HCEC 1CT (cell line): ENCODE measurements at places on chromosomes 6 and 20.

GRCh38 chr20:59010995-59011873 is 4.2 kb upstream of the CTSZ start:
- DNase-seq, result peak; percentile 68

DNA sequence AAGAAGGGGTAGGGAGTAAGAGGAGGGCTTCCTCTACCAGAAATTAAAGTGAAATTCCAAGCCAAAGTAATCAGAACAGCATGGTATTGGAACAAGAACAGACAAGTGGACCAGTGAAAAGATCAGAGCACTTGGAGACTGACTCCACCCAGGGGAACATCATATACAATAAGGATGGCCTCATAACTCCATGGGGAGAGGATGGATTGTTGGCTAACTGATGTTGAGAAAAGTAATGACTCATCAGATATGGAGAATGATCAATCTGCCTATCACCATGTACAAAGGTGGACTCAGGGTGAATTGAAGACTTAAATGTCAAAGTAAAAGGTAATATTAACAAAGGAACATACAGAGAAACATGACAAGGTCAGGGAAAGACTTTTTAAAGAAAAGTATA is 12.8 kb downstream of the SLC22A3 start:
- DNase-seq, result no peak

- peak; percentile 75 for DNase-seq
Observed at GRCh38 chr20:35329435-35330139, 37.4 kb upstream of the FAM83C start.

DNA sequence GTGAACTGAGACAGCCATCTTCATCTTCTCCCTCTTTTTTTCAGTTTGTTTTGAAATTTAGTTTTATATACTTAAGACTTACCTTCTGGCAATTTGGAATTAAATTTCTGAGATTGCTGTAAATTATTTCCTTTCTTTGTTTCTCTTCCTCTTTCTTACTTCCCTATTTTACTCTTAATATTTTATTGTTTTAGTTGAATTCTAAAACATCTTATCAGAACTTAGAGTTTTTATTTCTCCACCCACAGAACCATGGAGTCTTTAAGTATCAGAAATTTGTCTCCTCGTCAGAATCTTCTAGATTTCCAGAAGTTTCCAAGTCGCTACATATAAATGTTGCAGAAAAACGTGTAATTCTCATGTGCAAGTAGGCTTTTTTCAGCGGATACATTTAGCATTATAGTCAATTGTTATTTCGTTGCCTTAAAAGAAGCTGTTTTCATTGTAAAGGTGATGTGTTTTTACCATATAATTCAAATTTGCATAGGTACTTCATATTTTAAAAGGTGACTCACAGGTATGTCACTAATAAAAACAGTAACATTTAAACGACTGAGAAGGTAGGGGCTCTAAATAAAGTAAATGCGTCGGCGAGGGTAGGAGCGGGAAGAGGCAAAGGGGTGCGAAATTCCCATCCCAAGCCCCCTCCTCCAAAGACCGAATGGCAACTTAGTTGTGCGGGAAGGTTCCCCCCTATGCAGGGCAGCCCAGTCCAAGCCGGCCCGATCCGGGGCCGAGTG is 866 bp upstream of the MYO6 start:
- no peak for DNase-seq

GRCh38 chr20:57450931-57451330 is 59.7 kb downstream of the RBM38 start:
- DNase-seq, result no peak

DNA sequence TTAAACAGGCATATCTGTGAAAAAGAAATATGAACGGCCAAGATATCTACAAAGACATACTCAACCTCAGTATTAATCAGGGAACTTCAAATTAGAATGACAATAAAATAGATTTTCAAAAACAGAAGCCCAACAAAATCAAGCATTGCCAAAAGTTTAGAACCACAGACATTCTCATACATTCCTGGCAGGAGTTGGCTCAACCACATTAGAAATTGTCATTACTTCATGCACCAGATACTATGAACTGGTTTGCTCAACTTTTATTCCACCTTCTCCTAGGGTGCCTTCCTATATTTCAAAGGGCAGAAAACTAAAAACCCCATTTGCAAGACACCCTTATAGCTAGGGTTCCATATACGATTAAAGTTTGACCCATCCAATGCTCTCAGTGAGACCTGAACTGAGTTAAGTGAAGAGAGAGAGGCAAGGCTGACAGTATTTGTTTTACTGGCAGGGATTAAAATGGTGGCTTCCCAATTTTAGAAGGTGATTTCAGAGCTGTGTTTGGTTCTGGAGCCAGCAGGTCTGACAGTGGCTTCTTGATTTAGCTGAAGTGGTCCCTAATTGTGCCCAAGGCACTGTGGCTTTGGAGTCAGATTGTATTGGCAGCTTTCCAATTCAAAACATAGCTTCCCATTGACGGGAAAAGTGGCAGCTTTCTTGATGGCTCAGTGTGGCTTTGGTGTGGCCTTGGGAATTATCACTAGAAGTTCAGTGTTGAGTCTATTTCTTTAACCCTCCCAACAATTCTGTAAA is 77.1 kb upstream of the CDYL start:
- no peak for DNase-seq

DNA sequence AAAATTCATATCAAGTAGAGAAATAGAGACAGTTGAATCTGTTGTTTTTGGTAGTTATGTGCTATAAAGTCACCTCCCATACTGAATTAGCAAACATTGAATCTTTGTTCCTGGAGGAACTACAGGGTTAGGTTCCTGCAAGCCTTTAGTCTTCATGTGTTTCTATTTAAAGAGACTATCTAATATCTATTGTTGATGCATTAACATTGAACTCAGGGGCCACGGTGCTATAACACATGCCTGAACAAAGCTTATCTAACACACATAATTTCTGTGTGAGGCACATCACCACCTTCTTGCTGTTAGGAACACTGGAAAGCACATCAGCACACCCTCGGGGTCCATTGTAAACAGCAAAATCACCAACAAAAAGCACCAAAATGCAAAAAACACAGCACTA is 21.2 kb downstream of the ARFGEF2 start:
- no peak for DNase-seq

DNA sequence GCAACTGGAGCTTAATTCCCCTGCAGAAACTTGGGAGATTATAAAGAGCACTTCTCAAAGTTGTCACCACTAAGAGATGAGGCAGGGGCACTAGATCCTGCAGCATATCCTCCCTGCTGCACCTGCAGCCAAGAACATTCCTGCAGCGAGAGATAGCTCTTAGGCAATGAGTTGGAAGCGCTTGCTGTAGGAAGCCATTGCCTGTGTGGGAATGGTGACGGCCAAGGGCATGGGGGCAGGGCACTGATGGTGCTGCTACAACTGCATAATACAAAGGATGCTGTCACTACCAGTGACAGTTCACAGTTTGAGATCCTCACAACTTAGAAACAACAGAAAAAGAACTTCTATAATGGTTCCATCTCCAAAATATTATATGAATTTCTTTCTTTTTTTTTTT is 89.9 kb downstream of the CDS2 start:
- DNase-seq, result no peak

DNA sequence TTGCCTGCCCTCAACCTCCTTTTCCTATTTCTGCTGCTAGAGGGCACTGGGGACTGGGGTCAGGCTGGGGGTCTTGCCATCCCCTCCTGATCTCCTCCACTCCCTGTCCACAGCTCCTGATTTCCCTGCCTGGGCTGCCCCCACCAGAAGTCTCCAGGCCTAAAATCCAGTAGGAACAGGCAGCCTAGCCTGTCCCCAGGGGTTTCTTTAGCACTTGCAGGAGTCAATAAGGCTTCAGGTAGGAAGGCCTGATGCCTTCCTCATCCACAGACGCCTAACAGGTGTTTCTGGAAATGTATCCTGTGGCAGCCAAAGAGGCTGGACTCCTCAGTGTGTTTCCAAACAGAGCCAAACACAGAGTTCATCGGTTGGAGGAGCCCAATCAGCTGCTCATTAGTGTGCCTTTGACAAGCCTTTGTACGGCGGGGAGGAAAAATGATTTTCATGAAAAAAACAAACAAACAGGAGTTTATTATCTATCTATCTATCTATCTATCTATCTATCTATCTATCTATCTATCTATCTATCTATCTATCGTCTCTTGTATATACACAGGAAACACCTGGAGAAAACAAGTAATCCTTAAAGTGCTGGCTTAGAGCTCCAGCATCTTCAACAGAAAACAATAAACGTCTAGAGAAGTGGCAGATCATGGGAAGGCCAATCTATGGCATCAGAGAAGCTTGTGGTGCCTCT is 3.7 kb upstream of the RAET1E start:
- no peak for DNase-seq

DNA sequence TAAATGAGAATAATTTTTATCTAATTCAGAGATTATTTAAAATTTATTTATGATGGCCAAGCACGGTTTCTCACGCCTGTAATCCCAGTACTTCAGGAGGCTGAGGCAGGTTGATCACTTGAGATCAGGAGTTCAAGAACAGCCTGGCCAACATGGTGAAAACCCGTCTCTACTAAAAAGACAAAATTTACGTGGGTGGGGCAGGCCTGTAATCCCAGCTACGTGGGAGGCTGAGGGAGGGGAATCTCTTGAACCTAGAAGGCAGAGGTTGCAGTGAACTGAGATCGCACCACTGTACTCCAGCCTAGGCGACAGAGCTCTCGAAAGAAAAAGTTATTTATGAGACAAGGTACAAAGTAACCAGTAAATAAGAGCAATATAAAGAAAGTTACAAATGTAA is 59.5 kb upstream of the AGPAT4 start:
- no peak for DNase-seq

DNA sequence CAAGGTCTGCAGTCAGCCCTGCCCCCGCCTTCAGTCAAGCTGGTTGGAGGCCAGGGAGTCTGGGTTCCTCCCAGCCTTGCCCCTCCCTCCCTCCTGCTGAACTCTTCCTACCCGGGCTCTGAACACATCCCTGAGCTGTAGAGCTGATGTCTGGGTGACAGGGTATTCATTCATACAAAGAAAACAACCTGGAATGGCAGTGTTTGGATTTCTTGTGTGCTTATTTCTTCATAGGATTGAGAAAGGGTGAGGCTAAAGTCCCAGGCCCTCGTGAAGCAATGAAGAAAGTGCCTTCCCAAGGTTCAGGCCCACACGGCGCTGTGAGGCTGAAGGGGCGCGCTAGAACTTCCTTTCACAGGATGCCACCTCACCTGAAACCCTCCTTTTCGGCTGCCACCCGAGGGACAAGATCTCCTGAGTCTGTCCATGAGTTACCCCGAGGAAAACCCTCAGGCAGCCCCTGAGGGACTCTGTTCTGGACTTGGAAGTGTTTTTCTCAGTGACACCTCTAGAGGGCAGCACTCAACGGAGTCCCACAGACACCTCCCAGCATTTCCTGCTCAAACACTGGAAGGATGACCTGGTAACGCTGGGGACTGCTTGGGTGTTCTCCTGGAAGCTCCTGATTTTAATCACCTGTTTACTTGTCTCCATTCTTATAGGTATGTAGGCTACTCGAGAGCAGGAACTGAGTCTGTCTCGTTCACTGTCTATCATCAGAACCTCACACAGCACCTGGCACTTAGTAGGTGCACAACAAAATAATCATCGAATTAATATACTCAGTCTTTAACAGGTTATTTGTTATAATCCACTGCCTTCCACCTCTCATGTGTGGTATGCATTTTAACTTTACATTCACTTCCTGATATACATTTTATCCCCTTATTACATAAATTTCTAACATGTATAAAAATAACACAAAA is 11.8 kb upstream of the GSTA1 start:
- peak; percentile 51 for DNase-seq

DNA sequence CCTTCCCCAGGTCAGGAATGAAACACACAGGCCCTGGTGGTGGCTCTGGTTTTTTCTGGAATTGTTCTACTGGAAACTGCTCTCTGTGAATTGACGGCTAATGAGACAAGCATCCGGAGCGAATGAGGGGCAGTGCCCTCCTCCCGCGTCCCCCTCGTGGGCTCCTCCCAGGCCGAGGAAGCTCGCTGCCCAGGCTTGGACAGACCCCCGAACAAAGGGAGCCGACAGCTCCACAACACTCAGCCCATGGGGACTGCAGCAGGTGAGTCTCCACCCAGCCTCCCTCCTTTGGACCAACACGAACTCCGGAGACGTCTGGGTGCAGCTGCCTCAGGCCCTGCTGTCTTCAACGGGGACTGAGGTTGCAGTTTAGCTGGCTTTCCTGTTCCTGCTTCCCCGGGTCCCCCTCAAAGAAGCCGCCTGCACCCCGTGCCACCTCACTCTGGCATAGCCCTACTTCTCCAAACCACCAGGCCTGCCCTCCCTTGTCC is 31.3 kb upstream of the AFDN start:
- no peak for DNase-seq

DNA sequence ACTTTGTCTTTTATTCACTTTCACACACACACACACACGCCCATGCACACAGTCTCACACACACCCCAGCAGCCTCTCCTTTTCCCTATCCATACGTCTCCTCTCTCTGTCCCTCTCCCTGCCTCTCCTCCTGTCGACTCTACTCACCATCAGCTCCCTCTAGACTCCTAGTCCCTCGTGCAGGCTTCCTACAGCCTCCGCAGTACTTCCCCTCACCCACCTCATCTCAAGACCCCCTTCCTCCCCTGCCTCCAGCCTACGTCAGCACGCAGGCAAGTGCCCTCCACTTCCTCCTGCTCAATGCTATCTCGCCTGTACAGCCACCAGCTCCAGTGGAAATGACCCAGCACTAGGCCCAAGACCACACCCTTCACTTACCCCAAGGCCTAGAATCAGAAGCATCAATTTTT is 820 bp upstream of the TREML2 start:
- DNase-seq, result no peak

GRCh38 chr20:59253325-59253724 is 47.1 kb upstream of the EDN3 start:
- DNase-seq, result no peak

DNA sequence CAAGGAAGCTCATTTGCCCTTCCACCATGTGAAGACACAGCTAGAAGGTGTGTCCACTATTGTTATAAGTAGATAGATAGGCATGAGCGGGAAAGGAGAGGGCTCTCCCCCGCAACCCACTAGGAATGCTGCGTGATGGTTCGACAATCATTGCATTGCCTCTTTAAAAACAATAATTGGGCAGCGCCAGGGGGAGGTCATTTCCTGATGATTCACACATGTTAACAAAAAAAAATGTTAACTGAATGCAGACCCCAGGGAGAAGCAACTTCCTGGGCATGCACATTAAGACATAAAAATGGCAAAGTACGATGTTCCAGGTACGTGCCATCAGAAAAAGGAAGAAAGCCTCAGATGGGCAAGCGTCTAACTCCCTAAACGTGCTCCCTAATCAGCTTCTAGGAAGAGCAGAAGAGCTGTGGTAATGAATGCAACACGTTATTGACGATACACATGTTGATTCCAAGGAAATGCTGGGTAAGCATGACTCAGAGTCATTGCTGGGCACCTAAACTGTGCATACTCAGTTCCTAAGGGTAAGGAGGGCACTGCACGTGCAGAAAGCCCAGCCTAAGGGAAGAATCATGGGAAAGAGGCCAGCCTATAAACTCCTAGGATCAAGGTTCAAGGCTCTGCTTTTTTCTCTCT is 113.7 kb downstream of the FAM217A start:
- no peak for DNase-seq

GRCh38 chr6:23003671-23004467 is 434.5 kb downstream of the HDGFL1 start:
- DNase-seq, result peak; percentile 58

DNA sequence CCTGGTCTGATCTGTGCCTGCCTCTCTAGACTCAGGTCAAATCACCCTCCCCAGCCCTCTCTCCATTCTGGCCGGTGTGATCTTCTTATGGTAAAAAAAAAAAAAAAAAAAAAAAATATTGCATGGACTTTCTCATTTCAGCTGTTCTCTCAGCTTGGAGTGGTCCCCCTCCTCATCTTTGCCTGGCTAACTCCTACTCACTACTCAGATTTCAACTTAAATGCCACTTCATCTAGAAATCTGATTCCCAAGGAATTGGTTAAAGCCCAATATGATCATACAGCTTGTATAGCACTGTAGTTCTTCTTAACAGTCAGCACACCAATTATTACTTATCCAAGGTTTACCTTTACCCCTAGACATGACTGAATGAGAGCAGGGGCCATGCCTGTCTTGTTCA is 105.9 kb upstream of the CARMIL1 start:
- peak; percentile 15 for DNase-seq
